ENCODE measurements at places on chromosomes 11 and 22.

- DNase-seq = no peak
Observed at GRCh38 chr11:95577716-95578460, 211.7 kb downstream of the FAM76B start.

GRCh38 chr11:15690320-15690719 lies 575.6 kb downstream of the INSC start:
- DNase-seq = no peak

GRCh38 chr11:75891947-75892739 lies 77.1 kb downstream of the UVRAG start:
- DNase-seq = no peak

DNA sequence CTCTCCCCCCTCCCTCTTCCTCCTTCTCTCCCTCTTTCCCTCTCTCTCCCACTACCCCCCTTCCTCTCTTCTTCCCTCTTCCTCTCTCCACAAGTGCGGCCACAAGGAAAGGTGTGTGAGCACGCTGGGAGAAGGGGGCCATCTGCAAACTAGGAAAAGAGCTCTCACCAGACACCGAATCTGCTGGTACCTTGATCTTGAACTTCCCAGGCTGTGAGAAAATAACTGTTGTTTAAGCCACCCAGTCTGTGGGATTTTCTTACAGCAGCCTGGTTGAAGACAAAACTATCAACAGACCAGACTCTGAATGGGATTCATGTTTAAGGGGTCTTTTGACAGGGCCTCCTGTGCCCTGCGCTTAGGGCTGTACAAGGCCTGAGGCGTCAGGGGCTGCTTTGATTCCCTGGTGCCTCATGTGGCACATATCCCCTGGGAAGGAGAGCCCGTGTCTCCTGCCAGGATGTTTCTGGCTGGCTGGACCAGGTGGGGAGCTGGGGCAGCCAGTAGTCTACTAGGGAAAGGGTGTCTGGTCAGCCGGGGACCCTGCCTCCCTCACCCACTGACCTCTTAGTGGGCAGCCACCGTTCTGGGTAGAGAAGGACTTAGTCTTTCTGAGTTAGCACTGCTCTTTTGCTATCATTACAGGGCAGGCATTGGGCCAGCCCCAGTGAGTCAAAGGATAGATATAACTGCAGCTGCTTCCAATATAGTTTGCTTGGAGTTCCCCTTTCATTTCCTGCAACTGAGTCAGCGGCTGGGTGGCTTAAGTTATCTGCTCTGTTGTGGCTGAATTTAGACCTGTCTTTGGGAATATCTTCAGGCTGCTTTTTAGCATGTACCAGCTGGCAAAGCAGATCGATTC lies 6.2 kb downstream of the PANX1 start:
- DNase-seq = no peak

- no peak for DNase-seq
Observed at GRCh38 chr11:121318848-121319834, 26.6 kb downstream of the SC5D start.

- no peak for DNase-seq
Observed at GRCh38 chr11:38646382-38646781, 2048.3 kb upstream of the RAG2 start.

- no peak for DNase-seq
Observed at GRCh38 chr11:40952479-40952878, 507.0 kb downstream of the LRRC4C start.

DNA sequence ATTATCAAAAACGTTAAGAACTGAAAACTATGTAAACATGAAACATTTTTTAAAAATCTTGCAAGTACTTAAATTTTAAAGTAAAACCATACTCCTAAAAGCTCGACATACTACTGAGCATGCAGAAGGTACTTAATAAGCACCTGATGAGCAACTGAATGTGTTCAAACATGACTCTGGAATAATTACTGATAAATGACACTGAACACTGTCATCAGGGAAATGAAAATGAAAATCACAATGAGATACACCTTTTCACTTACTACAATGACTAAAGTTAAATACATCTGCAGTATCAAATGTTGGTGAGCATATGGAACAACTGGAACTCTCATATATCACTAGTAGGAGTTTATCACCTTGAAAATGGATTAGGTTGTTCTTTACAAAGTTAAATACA lies 65.2 kb downstream of the PICALM start:
- no peak for DNase-seq

DNA sequence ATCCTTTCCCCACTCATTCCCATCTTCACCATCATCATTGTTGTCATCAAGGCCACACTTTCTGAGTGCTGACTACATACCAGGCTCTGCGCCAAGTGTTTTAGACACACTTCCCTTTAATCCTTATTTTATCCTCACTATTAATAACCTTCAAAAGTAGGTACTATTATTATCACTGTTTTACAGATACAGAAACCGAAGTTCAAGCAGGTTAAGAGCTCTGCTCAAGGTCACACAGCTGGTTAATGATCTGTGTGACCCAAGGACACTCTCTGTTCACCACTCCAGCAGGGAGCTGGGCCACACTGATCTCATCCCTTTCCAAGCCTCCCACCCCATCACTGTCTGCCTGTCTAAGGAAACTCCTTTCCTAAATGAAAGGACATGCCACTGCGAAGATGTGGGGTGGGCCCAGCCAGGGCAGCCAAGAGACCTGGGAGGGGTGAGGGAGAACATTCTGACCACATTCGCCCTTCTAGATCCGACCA lies 17.2 kb upstream of the TSKU start:
- DNase-seq = no peak

- DNase-seq = peak; percentile 43
Observed at GRCh38 chr22:31944700-31945442, 536 bp downstream of the YWHAH start.

GRCh38 chr22:35218079-35218478 lies 39.2 kb upstream of the HMGXB4 start:
- DNase-seq = no peak

DNA sequence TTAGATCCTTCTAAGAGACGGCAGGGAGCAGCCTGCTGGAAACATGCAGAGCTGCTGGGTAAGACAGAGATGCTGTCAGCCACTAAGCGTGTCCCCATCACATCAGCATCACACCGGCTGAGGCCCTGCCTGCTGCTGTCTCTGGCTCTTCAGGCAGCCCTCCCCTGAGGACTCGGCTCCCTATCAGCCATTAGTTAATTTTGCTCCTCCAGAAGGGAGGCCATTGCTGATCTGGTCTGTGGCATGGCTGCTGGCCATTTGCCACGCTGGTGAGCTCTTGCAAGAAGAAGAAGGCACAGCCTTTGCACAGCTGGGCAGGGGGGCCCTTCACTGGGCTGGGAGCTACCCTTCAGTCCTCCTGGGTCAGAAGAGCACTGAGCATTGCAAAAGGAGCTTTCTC lies 131.2 kb upstream of the PARVA start:
- DNase-seq = no peak

DNA sequence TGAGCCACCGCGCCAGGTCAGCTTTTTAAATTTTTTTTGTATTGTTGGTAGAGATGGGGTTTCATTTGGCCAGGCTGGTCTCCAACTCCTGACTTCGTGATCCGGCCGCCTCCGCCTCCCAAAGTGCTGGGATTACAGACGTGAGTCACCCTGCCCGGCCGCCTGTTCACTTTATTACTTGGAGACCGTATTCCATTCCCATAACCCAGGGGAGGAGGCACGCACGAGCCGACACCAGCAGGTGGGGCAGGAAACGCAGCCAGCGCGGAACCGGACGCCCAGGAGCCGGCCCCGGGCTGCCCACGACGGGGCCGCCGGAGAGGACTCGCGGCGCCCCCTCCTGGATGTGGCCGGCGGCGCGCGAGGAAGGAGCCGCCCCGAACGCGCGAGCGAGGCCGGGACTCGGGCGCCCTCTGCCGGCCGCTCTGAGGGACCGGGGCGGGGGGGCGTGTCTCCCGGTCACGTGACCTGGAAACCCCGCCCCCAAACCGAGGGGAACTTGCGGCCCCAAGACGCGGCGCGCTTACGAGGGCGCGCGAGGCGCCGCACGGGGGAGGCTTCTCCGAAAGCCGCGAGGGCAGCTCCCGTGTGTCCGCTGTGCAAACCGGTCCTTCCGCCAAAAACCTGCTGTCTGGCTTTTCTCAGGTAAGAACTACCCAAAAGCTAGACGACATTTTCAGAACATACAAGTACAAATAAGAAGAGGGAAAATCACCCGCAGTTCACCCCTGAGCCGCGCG lies 11.6 kb upstream of the RNH1 start:
- peak; percentile 92 for DNase-seq

DNA sequence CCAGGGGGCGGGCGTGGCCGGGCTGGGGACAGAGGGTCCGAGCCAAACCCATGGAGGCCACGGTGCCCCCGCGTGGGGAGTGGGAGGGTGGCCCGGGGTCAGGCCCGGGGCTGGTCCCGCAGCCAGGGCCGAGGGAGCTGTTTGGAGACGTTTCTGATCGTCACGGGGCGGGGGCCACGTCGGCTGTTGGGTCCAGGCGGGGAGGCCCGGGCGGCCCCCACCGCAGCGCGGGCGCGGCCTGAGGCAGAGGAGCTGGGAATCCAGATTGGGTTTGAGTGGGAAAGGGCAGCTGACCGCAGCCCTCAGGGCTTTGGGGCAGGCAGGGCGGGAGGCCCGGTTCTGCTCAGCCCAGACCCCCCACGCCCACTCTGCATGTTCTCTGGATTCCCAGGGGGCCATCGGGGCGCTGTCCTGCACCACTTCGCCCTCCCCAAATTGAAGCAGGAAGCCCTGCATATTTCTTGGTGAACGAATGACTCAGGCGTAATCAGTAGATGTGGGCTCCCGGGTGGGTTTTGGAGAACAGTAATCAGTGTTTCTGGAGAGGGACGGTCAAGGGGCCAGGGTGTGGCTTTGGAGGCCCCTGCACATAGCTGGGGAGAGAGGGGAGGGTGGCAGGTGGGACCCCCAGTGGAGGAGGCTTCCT lies 583 bp downstream of the MRPL23 start:
- DNase-seq = no peak

GRCh38 chr11:85347291-85347690 lies 279.9 kb downstream of the DLG2 start:
- no peak for DNase-seq

DNA sequence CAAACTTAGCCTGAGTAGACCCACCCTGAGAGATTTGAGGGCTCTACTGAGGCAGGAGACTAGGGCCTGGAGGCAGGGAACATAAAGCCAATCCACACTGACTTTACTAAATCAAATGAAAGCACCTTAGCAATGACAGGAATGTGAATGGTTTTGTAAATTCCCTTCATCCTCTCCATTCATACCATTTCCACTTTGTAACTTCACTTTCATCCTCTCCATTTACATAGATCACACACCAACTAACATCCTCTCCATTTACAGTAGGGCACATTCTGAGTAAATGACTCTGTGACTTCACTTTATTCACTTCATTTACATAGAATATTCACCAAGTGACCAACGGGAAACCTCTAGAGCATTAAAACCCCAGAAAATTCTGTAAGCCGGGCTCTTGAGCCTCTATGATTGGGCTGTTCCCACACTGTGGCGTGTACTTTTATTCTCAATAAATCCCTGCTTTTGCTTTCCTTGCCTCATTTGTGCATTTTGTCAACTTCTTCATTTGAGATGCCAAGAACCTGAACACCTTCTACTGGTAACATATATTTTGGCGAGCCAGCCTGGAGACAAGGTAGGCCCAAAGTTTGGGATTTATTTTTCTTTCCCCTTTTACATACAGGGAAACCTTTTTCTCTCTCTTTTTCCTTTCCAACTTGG lies 82.9 kb downstream of the PIWIL4 start:
- DNase-seq = no peak

DNA sequence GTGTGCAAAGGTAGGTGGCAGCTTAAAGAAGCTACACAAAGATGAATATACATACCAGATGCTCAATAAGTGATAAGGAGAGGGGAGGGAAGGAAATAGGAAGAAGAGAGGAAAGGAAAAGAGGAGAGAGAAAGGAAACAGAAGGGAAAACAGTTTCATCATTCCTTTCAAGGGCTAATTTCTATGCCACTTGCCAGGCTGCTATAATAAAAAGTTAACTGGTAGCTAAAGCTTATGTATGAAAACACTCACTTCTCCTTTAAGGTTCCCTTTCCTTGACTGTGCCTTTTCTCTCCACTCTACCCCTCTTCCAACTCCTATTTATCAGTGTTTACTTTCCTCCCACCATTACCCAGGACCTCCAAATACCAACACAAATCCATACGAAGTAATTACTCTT lies 347.9 kb downstream of the DLG2 start:
- no peak for DNase-seq

DNA sequence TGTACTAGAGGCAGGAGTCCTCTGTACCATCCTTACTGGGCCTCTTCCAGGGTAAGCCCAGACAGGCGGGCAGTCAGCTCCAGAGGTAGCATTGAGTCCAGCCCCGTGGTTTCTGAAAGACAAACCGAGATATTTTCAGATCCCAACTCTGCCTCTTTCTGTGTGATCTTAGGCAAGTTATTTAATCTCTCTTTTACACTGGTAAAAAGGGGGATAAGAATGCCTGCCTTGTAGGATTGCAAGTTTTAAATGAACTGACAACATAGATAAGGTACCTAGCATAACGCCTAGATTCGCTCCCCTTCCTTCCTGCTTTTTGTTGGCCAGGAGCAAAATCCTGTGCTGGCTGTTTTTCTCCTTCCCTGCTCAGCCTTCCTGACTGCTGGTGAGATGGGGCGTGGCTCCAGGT lies 56.4 kb upstream of the NNMT start:
- DNase-seq = no peak

GRCh38 chr11:27431808-27432207 lies 40.8 kb downstream of the LGR4 start:
- DNase-seq = no peak

DNA sequence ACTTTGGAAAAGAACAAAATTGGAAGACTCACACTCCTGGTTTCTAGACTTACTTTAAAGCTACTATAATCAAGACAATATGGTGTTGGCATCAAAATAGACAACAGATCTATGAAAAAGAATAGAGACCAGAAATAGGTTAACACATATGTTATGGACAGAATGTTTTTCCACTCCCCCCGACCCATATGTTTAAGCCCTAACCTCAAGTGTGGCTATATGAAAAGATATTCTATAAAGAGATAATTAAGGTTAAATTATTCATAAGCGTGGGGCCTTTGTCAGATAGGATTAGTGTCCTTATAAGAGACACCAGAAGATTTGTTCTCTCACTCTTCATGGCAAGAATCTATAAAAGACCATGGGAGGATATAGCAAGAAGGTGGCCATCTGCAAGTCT lies 440.0 kb downstream of the AASDHPPT start:
- DNase-seq = no peak

DNA sequence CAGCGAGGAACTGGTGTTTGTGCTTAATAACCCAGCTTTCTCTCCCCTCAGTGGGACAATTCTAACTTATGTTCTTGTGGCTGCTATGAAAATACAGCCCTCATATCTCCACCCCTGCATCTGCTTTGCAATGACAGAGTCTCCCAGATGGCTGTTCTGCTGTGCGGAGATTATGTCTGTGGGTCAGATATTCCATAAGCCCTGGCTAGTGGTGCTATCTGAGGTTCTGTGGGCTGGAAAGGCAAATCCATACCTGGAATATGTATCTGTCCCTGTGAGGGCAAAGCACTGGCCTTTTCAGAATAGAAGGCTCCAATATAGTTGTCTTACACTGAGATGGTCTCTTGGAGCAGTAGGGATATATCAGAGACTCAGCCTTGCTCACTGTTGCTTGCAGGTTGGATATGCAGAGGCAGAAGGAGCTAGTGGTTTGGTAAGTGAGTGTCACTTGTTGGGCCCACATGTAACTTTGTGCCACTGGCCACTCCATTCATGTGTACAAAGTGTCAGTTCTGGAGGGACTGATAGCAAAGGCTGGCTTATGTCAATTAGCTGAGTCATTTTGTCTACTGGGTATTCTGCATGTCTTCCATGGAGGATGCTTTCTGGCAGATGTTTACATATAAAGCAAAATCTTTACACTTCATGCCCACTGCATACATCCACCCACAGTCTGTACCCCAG lies 246.6 kb downstream of the FAM76B start:
- no peak for DNase-seq

All from GM12892 (cell line).